ENCODE measurements at places on chromosomes 6 and 20.

DNA sequence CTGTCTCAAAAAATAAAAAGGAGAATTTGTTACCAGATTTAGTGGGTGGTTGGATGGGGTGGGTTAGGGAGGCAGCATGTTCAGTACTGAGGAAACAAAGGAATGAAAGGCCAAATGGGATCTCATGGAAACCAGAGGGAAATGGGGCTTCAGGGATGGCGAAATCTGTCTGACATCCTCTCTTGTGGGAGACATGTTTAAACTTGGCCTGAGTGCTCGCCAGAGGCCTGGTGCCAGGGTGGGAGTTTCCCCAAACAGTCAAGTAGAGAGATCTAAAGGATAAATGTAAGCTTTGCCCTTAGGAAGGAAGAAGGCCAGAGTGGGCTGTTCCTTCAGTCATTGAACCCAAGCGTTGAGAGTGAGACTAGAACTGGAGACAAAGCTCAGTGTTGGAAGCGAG lies 61.9 kb upstream of the AKIRIN2 start:
- DNase-seq = no peak

DNA sequence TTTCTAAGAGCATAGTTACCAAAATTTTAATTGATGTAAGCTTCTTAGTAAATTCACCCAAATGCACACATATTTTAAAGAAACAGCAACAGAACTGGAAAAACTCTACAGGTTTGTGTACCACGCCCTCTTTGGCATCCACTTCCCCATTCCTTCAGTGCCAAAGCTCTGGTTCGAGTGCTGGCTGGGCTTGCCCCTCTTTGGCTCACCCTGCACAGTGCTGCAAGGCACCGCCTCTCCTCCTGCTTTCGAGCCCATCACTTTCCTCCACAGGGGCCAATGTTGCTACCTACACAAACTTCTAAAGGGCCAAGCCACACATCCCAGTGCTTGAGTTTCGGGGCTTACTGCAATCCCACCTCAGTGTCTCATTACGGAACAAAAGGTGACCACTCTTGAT lies 9.6 kb downstream of the LRP11 start:
- peak; percentile 42 for DNase-seq

GRCh38 chr6:132683543-132683942 lies 24.6 kb upstream of the TAAR1 start:
- DNase-seq = no peak

- DNase-seq = no peak
These were observed 15.1 kb downstream of the WFDC2 start for GRCh38 chr20:45484676-45485075.

DNA sequence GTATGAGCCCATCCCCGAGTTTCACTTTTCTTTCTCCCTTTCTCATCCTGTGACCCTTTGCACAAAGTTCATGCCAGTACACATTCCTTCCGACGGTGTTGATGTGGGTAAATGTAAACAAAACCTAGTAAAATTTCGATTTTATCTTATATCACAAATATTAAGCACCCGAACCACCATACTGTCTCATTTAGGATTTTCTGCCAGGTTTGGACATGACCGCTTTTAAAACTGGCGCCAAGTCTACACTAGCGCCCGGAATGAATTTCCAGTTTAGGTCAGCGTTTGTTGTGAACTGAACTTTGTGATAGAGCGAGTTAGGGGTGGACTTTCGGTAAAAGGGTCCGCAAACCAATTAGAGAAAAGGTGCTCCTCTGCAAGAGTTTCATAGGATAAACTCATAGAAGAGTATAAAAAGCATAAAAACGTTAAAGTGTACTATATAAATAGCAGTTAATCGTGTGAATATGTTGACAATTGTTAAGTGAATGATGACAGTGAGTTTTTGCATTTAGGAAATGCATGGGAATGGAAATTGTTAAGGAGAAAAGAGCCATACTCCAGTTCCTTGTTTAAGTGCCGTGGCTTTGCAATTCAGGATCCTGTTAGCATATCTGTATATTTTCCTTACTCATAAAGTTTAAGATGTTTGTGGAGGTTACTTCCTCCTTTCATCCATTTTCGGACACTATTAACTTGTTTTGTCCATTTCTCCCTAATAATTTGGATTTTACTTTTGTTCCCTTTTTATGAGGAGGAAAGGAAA lies 937 bp downstream of the AKAP7 start:
- DNase-seq = no peak

- DNase-seq = no peak
These were observed 103.1 kb downstream of the DST start for GRCh38 chr6:56539527-56540105.

DNA sequence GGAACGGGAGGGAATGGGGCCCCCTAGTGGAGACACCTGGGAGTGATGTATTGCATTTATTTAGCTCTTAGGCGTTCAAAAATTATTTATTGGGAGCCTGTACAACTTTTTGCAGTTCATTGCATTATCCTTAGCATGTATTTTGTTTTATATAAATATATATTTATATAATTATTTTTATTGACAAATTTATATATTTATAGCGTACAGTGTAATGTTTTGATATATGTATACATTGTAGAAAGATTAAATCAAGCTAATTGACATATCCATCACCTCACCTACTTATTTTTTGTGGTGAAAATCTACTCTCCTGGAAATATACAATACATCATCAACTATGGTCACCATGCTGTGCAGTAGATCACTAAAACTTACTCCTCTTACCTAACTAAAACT lies 975 bp downstream of the SIRT5 start:
- DNase-seq = no peak

DNA sequence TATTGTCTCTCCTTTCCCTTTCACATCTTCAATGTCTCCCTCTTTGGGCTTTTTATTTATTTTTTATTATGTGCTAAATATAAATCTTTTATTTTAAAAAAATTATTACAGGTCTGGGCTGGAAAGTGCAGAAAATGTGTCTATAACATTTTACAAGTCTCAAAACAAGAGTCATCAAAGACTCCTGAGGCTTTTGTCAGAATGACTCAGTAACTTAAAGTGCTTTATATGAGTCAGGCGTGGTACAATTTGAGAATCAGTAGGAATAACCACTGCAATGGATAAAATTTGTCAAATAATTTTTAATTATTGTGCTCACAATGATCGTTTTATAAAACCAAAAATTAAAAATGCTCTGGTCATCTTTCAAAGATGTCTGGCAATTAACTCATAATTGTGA lies 193.9 kb downstream of the MMUT start:
- DNase-seq = no peak

DNA sequence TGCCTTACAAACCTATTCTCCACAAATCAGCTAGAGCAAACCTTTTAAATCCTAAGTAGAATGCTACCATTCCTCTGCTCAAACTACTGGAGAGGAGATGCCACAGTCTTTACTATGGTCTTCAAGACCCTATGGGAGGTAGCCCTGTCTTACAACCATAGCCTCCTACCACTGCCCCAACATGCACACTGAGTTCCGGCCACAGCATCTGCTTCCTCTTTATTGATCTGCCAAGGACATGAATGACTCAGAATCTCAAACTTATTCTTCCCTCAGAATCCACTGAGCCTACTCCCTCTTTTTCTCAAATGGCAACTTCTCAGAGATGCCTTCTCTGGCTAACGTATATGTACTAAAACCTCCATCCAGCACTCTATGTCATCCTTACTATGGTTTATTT lies 12.2 kb upstream of the ANKEF1 start:
- DNase-seq = no peak

- no peak for DNase-seq
These were observed 7.5 kb downstream of the C2 start for GRCh38 chr6:31935021-31935420.

DNA sequence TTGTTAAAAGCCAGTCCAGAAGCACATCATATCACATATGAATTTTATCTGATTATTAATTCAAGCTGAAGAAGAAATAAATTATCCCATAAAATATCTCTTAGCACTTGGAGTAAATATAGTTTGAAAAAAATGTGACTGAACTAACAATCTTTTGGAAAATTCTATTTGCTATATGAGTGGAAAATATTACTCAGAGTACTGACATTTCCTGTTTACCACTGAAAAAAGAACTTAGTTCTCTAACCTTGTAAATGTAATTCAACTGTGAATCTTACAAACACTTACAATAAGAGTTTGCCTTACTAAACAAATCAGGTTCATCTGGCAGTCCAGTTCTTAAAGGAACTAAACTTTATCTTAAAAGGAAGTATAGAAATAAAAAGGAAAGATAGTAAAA lies 44.2 kb downstream of the MOXD1 start:
- DNase-seq = no peak

DNA sequence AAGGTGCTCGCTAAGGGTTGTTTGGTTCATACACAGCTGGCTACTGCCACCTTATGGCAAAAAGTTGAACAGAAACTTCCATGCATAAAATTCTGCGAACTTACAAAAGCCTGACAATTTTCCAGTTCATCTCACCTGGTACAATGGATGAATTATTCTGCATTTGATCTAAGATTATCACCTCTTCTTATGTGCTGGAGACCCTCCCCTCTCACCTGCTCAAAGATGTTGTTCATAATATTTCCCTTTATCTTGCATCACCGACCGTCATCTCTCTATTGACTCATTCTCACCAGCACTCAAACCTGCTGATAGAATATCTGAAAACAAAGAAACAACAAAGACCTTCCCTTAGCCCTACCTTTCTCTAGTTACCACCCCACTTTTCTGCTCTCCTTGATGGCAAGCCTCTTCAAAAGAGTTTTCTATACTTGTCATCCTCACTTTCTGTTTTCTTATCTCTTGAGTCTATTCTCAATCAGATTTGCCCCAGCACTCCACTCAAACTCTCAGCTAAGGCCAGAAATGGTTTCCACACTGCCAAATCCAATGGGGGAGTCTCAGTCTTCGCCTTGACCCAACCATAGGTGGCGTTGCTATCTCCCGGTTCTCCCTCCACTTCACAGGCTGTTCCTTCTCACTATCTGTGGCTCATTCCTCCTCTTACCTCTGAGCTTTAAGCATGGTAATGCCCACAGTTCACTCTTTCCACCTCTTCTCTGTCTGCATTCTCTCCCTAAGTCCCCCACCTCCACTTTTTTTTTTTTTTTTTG lies 25.8 kb downstream of the SNRNP48 start:
- peak; percentile 54 for DNase-seq

DNA sequence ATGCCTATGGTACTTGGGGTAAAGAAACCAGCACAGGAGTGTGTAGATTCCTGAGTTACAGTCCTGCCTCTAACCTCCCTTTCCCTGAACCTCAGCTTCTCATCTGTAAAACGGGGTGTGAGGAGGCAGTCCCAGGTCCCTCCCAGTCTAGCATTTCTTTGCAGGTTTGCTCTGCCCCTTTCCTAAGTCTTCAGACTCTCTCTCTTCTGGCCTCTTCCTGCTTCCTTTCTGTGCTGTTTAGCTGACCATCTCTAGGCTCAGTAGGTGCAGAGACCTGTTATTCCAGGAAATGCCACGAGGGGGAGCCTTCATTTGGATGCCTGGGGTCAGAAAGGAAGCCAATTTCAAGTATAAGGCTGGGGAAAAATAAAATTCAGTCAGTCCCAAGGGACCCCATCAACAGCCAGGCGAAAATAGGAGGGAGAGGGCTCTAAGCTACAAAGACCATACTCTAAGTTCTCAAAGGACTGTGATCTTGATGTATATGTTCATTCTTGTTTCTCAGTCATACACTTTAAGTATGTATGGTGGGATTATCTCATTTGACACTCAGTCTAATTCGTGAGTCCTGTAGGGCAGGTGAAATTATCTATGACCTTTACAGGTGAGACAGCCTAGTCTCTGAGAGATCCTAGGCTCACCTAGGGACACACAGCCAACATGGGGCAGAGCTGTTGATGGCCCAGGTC lies 89.1 kb downstream of the NCR2 start:
- DNase-seq = peak; percentile 76

DNA sequence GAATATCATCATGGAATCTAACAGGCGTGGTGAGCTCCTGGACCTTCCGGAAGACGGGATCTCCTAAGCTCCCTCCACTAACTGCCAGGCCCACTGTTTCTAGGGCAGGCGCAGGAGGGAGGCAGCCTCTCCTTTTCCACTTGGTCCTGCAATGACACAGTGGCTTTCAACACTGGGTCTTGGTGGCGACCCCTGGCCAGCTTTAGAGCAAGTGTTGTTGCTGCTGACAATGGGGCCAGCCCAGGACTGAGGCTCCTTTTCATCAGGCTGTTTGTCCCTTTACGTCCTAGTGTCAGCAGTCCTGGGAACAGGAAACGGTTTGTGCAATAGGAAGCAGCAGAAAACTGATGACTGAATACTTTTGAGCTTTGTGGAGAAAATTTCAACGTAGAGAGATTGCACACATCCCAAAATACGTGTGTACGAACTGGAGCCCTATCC lies 9.7 kb upstream of the QKI start:
- no peak for DNase-seq

DNA sequence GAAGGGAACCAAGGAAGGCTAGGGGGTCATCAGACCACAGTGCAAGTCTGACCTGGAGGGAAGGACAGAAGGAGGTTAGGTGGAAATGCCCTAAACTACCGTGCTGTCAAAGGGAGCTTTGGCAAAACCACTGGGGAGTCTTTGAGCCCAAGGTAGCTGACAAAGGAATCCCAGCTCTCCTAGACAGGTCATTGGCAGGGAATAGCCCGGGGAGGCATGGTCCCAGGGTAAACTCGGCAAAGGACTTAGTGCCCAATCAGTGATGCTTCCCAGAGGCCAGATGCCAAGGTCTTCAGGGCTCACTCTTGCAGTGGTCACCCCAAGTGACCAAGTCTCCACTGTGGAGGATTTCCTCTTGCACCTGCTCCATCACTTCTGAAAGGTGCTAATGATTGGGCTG lies 102.3 kb upstream of the CDYL start:
- no peak for DNase-seq

DNA sequence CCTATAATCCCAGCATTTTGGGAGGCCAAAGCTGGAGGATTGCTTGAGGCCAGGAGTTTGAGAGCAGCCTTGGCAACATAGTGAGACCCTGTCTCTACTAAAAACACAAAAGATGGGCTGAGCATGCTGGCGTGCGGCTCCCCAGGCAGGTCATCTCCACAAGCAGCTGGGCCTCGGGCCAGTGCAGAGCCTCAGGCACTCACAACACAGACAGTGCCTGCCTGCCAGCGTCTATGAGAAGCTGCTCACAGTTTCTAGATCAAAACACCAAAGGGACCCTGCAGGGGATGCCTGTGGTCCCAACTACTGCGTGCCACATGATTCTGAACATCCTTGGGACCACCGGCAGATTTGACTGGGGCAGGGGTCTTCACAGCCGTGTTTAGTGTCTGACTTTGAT lies 59.4 kb downstream of the GINS1 start:
- no peak for DNase-seq

GRCh38 chr20:57128044-57128757 lies 138.2 kb downstream of the BMP7 start:
- DNase-seq = no peak
